RWPE1 (cell line): ENCODE measurements at places on chromosomes 5 and 9.

DNA sequence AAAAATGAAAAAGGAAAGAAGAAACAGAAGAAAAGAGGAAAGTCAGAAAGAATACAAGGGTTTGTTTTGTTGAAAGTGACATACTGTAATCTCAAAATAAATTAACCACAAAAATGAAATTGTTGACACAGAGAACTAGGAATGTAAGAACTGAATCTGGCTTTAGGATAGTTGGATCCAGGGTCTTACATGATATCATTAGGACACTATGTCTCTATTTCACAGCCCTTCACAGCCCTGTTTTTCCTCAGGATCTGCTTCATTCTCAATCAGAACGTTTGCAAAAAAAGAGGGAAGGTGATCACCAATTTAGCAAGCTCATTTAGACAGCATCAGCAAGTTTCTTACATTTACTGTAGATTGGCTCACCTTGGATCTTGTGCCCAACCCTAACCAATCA is 188.5 kb upstream of the NREP start:
- DNase-seq: no peak

GRCh38 chr5:109029847-109030246 is 282.1 kb downstream of the FER start:
- no peak for DNase-seq

DNA sequence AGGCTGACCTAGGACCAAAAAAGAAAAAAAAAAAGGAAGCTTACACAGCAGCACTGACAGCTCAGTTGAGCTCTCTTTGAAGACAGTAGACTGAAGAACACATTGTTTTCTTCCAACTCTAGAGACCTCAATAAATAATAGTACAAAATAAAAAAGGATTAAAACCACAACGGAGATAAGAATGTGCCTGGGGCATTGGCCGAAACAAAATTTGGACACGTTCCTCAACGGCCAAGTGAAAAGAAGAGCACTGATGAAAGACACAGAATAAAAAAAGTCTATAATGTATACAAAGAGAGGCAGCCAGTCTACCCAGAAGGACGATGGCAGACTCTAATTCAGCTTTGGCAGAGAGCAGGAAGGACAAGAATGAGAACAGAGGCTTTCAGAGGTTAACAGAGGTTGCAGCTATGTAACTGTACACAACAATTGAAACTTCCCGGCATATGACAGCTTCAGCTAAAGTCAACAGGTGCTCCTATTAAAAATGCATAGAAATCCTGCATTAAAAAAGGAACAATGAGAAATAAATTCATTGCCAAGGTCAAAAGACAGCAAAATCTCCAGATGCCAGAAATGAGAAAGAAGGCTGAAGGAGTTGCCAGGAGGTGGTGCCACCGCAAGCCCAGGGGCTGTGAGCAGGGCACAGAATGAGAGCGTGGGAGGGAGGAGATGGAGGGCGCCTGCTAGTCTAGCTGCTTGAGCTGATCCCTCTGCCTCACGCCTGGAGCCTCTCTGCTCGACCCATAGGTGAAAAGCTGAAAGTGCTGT is 113.9 kb downstream of the DCP2 start:
- no peak for DNase-seq

GRCh38 chr5:120419127-120419526 is 45.0 kb upstream of the PRR16 start:
- DNase-seq: no peak

DNA sequence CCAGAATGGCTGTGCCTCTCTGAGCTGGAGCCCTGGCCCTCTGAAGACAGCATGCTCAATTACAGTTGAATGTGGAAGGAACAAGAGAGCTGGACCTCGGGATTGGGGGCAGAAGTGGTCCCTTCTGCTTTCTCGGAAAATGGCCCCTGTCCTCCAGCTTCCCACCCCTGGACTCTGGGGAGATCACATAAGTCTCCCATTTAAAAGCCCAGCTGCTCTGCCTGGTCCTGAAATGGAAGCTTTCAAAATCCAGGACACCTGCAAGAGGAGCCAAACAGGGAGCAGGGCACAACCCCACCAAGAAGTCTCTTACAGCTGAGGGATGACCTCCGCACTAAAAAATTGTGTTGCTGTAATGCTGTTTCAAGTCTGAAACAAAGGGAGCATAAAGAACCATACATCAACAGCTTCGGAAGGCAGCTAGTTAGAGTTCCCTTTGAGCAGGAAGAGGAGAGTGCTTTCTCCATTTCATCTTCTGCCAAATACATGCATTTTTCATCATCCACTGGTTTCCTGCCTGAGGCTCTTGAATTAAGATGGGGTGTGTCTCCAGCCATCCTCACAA is 48.2 kb downstream of the TGFBI start:
- DNase-seq: no peak

GRCh38 chr5:65506961-65507360 is 25.2 kb upstream of the ADAMTS6 start:
- no peak for DNase-seq

- no peak for DNase-seq
Measured at GRCh38 chr5:65863747-65864146, 62.6 kb upstream of the ERBIN start.

DNA sequence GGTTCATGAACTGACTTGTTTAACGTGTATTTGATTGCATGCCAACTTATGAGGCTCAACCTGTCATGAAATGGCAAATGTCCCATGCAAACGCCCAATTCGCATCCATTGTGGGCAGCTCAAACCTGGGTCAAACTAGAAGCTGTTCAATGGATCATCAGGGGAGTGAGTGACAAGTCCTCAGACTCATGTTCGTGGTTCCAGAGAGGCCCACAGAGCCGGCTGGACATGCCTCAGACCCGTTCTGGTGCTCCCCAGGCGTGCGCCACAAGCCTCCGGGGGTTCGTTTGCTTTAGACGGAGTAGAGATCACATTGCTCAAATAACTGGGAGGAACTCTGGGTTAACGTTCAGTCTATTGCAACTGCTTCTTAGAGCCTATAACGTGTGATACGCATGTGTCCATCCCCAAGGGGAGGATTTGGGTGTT is 15.0 kb downstream of the GFI1B start:
- DNase-seq: no peak

DNA sequence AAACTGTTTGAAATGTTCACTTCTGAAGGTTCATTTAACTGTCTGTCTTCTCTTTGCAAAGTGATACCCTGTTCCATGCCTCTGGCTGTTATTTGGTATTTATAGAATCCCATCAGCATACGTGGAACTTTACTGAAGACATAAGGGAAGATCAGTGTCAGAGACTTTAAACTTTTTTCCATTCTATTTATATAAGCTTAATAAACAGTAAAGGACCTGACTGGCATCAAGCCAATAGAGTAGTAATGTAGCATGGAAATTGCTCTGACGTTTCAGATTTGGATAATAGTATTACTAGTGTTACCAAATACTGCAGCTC is 94.9 kb upstream of the MINAR2 start:
- DNase-seq: no peak
